ENCODE measurements at places on chromosomes 2 and 18.
A peak's percentile ranks its signal among the peaks of the same experiment; 100 is the strongest.

DNA sequence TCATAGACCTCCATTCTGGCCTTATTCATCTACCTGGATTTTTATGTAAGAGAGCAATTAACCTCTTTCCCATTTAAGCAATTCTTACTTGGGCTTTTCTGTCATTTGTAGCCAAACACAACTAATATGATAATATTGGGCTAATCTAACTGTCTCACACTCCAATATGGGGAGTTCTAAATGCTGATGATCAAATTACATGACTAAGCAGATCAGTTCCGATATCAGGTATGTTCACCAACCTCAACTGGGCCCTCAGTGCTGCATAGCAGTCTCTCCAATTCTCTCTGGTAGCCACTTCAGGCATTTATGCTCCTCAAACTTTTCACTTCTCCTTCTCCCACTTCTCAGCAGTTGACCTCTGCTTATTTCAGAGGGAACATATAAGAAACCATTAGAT, 61.0 kb upstream of the VPS54 start:
- DNase-seq, result no peak

DNA sequence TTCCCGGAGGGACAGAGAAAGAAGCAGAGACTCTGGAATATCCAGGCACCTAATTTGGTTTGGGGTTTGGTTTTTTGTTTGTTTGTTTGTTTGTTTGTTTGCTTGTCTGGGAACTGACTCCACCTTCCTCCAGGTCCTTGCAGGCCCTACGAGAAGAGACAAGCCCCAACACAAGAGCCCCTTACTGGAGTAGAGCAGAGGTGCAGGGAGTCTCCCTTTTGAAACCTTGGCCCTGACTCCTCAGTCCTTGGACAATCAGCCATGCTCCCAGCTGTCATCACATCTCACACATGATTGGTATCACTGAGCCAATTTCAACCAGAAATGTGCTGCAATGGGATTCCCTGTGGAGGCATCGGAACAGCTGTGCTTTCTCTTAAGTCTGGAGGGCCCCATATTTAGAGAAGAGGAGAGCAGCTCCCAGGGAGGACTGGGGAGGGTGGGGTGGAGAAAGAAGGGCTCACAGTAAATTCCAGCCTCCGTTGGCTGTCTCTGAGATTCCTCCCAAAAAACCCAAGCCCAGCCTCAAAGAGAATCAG, 279.9 kb upstream of the NCKAP5 start:
- DNase-seq, result no peak

DNA sequence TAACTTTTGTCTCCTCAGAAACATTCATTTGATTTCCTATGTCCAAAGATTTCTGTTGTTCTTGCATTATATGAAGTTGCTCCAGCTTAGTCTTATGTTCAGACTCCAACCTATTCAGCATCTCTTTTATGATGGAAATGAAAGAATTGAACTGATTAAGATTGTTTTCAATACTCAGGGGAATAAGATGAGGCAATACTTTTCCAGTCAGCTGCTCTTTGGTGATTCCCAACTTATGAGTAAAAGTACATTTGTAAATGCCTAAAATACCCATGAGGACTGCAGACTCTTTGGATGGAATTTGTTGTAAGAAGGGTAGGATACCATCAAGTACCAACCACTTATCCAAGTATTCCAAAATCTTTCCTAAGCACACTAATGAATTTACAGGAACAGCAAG, 39.8 kb downstream of the TRAK2 start:
- peak; percentile 67 for DNase-seq

DNA sequence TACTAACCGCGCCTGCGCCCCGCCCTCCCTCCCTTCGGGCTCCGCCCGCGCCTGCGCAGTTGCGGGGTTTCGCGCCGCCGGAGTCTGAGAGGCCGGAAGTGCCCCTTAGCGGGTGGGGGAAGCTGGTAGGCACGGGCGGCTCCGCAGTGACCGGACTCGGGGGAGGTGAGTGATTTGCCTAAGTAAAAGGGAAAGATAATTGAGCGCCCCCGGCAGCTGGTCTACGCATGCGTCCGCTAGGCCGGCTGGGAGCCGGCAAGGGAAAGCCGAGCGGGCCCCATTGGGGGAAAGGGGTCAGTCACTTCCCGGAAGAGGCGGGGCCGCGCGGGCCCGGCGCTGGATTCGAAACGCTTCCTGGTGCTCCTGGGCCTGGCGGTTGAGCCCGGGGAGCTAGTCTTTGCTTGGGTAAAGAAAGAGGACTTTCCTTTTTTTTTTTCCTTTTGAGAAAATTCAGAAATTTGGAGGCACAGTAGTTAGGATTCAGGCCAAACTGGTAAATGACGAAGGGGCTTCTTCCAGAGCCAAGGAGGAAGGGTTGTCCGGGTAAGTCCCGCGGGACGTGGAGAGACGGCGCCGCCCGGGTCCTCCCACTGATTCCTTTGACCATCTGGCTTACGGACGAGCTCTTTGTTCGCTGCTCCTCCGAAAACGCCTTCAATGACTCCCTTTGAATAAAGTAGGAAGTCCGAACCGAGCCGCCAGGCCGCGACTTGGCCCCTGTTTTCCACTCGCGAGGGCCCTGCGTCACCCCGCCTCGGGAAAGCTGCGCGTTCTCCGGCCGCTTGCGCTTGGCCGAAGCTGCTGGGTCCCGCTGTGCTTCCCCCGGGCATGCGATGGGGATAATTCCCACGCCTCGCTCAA, at the start of the genes GEN1 and SMC6:
TSS of gene GEN1 (plus strand) at position 336 of the 861 bp plus-strand sequence. CDS start 5,806 bp downstream, outside the sequence.
TSS of gene SMC6 (minus strand) at position 8 of the 861 bp plus-strand sequence. CDS start 7,864 bp downstream, outside the sequence.
- peak; percentile 92 for DNase-seq

DNA sequence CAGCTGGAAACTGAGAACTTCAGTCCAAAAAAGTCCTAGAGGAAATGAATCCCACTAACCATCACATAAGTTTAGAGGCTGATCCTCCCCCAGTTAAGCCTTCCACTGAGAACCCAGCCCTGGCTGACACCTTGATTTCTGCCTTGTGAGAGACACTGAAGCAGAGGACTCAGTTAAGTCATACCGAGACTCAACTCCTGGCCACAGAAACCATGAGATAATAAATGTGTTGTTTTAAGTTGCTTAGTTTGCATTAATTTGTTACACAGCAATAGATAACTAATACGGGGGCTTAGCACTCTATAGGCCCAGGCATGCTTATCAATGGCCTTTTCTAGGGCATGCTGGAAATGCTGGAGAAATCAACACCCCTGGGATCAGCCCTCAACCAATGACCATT, 3.4 kb upstream of the ADD2 start:
- DNase-seq, result no peak

GRCh38 chr2:45055162-45055605, 45.9 kb upstream of the SIX2 start:
- no peak for DNase-seq

- no peak for DNase-seq
These were observed 21.1 kb upstream of the IHH start for GRCh38 chr2:219081701-219082331.

DNA sequence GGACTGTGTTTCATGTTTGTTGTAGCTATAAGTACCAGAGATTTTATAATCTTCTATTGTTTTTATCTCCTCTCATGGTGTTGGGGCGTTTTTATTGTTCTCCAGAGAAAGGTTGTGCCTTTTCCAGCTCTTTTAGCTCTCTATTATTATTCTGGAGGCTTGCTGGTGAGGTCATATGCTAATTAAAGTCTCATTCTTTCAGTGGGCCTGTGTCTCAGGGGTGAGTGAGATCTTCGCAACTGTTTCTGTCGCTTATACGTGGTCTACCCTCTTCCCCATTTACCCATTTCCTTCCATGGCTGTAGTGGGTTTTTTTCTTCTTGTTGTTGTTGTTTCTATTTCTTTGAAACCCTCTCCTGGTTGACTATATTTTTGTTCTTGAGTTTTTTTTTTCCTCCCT, 584.9 kb downstream of the TMEM182 start:
- DNase-seq, result no peak

GRCh38 chr2:160891353-160891740, 268.9 kb upstream of the TANK start:
- no peak for DNase-seq

- no peak for DNase-seq
These were observed 51.9 kb upstream of the HNMT start for GRCh38 chr2:137912371-137912770.

GRCh38 chr18:75131381-75132000, 77.4 kb downstream of the PTGR3 start:
- no peak for DNase-seq

- no peak for DNase-seq
These were observed 21.0 kb downstream of the PNPT1 start for GRCh38 chr2:55672630-55673029.

- no peak for DNase-seq
These were observed 46.3 kb downstream of the ANKMY1 start for GRCh38 chr2:240511351-240512108.

DNA sequence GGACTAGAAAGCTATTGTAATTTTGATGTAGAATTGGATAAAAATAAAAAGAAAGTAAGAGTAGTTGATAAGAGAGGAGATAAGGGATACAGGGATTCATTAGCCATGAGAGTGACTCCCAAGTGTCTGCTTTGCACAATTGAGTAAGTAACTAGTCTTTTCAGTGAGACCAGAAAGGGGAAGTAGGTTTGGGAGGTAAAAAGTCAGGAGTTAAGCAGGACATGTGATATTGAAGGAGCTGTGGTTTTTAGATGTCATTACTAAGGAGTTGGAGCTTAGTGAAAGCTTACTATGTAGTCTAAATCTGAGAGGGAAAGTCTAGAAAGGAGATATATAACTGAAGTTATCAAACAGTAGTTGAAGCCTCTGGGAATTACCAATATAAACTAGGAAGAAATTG, 93.4 kb downstream of the SLC5A7 start:
- DNase-seq, result no peak

DNA sequence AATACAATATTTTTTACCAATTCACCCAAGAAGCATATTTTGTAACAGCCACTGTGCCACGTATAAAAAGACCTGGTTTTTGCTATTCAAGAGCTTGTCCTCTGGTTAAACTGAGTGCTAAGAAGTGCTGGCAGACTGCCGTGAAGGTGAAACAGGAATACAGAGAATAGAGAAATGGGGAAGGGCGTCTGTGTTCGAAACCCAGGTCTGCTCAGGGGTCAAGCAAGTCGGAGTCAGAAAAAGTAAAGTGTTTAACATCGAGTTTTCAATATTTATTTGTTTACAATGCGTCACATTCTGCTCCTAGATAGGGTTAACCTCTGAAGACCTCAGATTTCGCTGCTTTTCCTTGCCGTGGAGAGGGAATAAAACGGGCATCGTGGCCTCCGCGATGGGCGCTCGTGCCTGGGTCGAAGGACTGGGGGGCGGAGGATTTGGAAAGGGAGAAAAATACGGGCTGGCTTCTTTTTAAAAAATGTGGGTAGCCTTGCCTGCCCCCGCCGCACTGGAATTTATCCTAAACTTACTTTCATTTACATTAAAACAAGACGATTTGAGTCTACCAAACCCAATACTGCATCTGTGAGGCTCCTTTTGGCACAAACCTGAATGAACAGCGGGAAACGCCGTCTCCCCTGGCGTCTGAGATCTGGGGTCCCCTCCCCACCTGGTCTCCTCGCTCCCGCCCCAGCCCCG, 1.1 kb upstream of the SNTG2 start:
- no peak for DNase-seq

GRCh38 chr2:9158786-9159779, 47.5 kb upstream of the ASAP2 start:
- DNase-seq, result no peak

GRCh38 chr2:235492850-235493344, 946 bp upstream of the AGAP1 start:
- DNase-seq, result peak; percentile 35
